WTC11 (cell line): ENCODE measurements at places on chromosomes 12 and 14.

DNA sequence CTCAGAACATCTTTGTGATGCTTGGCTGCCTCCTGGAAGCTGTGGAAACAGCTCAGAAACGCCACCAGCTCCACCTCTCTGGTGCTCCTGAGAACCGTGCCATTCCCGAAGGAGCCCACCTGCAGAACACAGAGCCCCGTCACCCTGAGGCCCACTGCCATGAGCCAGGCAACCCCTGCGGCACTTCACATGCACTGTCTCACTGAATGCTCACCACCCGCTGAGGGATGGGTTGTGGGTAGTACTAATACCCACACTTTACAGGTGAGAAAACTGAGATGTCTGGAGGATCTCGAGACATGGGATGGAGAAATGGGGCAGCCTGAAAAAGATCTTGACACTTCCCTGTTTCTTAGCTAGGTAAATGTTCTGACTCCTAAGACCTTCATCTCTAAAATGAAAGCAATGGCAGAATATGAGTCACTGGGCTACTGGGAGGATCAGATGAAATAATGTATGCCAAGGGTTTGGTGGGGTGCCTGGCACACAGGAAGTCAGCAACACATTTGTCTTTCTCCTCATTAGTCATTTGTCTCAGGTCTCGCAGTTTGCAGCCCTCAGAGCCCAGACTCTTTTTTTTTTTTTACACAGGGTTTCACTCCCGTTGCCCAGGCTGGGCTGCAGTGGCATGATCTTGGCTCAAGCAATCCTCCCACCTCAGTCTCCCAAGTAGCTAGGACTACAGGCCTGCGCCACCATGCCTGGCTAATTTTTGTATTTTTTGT, 5.3 kb downstream of the OASL start:
- DNase-seq: no peak

GRCh38 chr14:39217214-39217879, 16.4 kb upstream of the MIA2 start:
- no peak for DNase-seq

DNA sequence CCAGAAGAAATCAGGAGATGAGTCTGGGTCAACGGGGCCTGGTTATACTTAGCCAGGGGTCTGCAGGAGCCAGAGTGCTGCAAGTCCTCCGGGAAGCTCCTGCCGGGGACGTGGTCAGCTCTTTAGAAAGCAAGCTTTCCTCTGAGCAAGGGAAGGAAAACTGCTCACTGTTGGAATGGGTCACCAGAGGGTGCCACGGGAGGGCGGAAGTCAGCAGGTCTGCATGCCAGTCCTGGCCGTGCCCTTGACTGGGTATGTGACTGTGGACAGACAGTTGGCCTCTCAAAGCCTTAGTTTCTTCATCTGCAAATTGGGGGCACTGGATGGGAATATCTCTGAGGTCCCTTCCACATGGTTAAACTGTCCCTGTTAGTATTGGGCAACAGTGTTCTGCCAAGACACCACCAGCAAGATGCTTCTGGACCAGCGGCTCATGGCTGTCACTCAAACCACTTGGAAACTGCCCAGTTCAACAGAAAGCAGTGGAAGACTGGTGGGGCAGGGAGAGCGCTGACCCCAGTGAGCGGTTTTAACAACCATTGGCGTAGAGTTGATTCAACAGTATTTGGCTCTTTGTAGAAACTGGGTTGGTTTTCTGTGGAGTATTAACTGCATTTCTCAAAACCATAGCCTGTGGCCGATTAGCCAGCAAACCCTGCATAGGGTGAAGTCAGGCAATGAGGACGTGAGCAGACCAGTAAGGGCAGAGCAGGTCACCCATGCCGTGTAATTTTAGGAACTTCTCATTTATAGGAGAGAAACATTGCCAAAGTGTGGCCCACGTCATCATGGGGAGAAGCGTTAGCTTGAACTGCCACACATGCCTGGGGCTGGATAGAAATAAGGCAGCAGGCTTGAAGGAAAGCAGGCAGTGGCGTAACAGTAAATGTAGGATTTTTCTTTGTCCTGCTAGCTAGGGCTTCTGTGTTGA, 163.9 kb upstream of the PRMT8 start:
- DNase-seq: no peak

DNA sequence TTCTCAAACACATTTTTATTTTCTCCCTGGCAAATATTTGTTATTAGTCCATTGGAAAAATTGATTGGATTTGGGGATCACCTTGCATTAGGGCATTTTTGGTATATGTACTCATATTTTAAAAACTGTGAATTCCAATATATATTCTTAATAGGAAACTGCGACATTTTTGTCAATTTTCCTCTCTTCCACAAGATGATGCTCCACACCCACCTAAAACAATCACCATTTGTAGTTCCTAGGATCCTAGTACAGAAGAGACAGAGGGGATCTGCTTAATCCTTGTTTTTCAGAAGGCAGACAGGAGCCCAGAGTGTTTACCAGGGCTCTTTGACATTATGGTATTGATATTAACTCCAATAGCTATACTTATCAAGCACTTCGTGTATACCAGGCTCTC, 22.8 kb upstream of the OASL start:
- DNase-seq: no peak
